ENCODE measurements at places on chromosomes 7 and 10.

GRCh38 chr7:101900103-101900502 lies 82.7 kb downstream of the CUX1 start:
- DNase-seq = no peak

DNA sequence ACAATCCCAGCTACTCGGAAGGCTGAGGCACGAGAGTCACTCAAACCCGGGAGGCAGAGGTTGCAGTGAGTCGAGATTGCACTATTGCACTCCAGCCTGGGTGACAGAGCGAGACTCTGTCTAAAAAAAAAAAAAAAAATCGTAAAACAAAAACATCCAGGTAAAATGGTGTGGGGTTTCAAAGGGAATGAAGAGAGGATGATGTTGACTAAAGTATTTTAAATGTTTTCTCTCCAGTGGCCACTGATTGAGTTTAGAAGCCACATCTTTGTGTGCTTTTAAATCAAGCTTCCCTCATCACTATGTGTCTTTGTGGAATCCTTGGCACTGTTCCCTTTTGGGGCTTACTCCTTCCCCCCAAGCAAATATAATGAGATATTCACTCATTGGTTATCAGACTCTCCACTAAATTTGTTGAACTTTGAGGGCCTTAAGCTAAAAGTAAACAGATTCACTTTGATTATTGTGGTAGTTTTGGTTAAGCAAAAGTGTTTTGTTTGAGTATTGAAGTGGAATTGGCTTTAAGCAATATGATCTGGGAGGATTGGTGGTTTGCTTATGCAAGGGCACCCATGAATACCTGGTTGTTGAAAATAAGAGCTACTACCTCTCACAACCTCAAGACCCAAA lies 162.9 kb downstream of the CDK14 start:
- DNase-seq = no peak

GRCh38 chr7:22594020-22594419 lies 94.0 kb upstream of the STEAP1B start:
- no peak for DNase-seq

DNA sequence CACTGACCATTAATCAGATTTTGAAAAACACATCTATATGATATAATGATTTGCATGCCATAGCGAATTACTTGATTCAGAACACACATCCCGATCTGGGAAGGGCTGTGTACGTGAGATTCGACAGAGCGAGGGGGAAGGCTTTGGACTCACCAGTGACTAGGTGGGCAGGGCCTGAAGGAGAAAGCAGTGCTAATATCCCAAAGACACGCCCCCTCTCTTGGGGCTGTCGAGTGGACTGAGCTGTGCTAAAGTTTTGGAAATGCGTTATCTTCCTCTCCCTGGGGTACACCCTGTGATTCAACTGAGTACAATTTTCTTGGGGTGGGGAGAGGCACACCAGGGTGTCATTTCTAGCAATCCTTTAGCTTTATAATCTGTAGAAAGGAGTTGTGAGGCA lies 1.8 kb downstream of the LRRC17 start:
- no peak for DNase-seq

DNA sequence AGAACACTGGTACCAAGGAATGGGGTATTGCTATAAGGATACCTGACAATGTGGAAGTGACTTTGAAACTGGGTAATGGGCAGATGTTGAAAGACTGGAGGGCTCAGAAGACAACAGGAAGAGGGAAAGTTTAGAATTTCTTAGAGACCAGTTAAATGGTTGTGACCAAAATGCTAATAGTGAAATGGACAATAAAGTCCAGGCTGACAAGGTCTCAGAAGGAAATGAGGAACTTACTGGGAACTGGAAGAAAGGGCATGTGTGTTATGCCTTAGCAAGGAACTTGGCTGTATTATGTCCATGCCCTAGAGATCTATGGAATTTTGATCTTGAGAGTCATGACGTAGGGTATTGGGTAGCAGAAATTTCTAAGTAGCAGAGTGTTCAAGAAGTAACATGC lies 38.0 kb downstream of the FAM149B1 start:
- no peak for DNase-seq

DNA sequence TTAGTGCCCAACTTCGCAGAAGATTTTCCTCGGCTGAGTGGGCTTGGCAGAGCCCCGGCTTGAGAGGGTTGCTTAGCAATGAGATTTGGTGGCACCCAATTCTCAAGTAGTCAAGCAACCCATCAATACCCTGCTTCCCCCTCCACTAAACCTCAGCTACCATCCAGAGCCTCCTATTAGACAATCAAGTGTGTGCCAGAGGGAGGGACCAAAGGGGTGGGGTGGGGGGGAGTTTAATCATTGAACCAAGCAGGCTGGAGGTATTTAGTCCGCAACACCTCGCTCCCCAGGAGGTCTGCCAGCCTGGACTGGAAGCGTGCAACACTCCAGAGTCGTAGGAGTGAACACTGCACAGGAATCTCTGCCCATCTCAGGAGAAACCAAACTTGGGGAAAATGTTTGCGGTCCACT lies at the start of gene HKDC1:
TSS of gene HKDC1 (plus strand) at position 292 of the 411 bp plus-strand sequence. CDS start at position 396, 104 bp downstream.
- DNase-seq = no peak

DNA sequence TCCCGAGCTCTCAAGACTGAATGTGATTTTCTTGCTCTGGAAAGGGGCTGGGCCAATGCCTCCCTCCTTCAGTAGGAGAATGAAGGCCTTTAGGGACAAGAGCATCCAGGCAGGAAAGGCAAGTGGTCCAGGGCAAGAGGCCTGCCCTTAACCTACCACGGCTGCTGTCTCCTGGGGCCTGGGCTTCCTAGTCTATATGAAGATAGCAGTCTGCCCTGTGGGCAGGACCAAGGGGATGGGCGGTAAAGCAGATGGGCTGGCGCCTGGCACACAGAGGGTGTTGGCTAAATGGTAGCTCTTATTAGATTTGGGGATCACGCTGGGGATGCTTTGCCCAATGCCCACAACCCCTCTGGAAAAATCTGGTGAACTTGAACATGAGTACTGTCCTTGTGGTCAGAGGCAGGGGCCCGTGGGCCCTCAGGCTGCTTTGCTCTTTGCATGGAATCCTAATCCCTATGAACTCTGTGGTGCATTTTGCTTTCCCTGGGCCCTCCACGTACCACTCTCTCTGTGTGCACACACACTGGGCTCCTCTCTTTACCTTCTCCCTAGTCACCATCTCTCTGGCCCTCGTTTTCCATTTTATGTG lies 20.3 kb downstream of the CHAT start:
- no peak for DNase-seq

GRCh38 chr10:123381224-123381623 lies 227.0 kb downstream of the BUB3 start:
- DNase-seq = no peak

GRCh38 chr10:1978584-1978983 lies 241.3 kb upstream of the ADARB2 start:
- no peak for DNase-seq

- DNase-seq = no peak
Measured at GRCh38 chr7:158997471-158997870, 141.1 kb downstream of the DYNC2I1 start.

GRCh38 chr7:124785994-124786393 lies 20.4 kb upstream of the GPR37 start:
- no peak for DNase-seq

GRCh38 chr7:104984585-104985258 lies 29.3 kb upstream of the KMT2E start:
- DNase-seq = no peak

- DNase-seq = no peak
Measured at GRCh38 chr10:119693262-119693957, 32.4 kb upstream of the INPP5F start.

- no peak for DNase-seq
Measured at GRCh38 chr7:151550656-151551286, 31.1 kb upstream of the RHEB start.

DNA sequence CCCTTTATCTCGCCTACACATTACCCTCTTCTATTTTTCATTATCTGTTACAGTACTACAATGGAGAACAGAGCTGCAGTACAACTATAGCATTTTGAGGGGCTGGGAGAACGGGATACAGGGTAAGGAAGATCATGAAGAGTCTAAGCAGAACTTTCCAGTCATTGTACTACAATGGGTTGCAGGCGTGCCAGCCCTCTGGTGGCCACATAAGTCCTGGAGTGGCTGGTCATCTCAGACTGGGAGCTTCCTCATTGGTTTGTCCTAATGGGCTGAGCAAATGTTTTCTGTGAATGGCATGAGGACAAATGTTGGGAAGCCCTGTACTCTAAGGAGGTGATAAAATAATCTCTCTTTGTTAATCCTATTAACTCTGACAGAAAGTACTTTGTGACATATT lies 33.0 kb downstream of the TMEM106B start:
- no peak for DNase-seq

DNA sequence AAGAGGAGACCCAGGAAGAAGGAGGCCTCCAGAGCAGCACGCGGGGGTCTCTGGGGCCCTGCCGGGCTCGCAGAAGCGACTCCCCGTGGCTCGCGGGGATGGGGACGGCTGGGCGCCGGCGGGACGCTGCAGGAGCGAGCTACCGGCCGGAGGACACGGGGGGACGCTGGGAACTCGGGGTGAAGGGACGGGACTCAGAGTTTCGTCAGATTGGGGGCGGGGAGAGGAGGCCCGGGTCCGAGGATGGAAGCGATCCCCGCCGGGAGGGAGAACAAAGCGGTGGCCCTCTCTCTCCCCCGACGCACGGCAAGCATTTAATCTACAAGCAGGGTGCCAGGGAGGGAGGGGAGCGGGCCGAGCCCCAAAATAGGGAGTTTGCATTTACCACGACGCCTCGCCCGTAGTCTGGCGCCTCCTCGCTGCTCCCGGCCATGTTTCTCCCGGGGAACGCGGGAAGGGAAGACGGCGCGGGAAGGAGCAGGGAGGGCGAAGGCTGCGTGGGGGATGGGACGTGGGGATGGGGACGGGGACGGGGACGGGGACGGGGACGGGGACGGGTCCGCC lies at the start of gene PRTFDC1:
TSS of gene PRTFDC1 (minus strand) at position 464 of the 564 bp plus-strand sequence. CDS start at position 433, 31 bp downstream.
- no peak for DNase-seq

GRCh38 chr7:80885757-80886156 lies 33.1 kb downstream of the SEMA3C start:
- no peak for DNase-seq

DNA sequence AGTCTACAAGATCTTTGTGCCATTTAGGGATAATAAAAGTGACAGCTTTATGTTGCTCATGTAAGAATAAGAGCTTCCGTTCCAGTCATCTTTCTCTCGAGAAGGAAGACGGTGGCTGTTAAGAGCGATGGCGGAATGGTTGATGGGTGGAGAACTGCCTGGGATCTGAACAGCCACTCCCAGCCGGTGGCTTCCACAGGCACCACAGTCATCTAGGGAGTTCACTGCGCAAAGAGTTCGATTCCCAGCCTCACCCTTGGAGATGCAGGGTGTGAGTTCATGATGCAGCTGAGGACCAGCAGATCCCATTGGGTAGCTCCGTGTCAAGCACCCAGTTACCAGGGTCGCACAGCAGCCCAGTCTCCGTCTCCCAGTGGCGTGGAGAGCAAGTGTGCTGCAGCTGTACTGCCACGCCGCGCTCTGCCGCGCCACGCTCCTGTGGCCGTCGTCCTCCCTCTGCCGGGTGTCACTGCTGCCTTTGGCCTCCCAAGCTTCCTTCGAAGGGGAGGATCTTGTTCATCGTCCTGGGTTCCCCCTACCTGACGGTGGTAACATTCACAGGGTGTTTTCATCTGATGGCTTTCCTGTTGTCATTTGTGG lies 7.8 kb downstream of the SUN1 start:
- DNase-seq = no peak

GRCh38 chr7:117076426-117076943 lies 123.2 kb downstream of the ST7 start:
- no peak for DNase-seq

- DNase-seq = peak; percentile 58
Measured at GRCh38 chr10:71725998-71726579, 6.5 kb upstream of the C10orf105 start.

GRCh38 chr7:327991-328702 lies 38.2 kb downstream of the FOXL3 start:
- no peak for DNase-seq

DNA sequence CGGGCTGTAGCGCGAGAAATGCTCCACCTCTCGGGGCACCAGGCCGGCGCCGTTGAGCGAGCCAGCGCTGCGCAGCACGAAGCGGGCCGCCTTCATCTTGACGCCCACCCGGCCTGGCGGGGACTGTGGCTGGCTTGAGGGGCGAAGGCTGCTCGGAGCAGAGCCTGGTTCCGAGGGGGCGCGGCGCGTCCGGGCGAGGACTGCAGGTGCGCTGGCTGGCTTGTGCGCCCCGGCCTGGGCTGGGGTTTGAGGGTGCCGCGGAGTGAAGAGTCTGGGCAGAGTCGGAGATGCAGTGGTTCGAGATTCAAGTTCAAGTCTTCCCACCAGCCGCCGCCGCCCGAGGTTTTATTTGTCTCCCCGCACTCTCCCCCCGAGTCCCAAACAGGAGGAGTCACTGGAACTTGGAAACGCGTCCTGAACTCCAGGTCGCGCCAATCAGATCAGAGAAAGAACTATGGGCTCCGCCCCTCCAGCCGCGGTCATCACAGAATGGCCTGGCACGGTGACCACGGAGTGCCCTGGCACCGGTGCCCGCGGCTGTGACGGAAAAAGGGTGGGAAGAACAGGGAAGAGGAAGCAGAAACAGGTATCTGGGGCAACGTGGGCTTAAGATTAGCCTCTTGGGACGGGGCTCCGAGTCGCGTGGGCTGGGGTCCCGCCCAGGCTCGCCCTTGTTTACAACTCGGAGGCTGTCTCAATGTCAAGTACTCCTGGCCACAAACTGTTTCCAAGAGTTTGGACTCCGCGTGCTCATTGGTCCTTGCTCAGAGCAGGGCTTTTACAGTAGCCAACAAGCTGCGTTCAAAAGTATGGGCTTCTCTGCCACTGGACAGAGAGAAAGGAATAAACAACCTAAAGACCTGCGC lies at the start of gene PDK4:
TSS of gene PDK4 (minus strand) at position 319 of the 866 bp plus-strand sequence. CDS start at position 96, 223 bp downstream.
- DNase-seq = no peak

DNA sequence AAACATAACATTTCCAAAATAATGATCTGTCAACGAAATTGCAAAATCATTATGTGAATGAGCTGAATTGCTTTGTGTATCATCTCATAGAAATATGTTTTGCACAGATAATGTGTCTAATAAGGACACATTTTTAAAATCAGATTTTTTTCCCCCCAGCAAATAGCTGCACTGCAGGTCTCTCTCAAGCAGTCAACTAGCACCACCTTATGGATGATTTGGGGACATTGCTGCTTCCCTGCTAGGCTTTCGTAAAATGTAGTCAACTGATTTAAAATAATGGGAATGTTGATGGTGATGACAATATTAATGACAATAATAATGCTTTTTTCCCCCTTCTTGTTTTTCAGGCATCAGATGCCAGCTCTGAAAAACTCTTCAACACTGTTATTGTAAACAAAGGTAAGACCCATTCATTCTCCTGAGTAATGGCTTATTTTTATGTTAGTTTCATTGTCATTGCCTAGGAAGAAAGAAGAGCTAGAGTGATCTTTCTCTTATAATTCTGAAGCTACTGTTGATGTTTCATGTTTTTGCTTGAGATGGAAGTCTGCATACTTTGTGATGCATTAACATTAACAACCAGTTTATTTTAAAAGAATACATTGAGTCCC lies 433.6 kb upstream of the GALNT17 start:
- DNase-seq = no peak

- DNase-seq = no peak
Measured at GRCh38 chr7:12567015-12567414, 3.5 kb upstream of the SCIN start.

GRCh38 chr10:71281646-71282322 lies 37.3 kb upstream of the SLC29A3 start:
- no peak for DNase-seq
